Upper lobe of left lung (tissue), 6 donors: ENCODE measurements at places on chromosomes 4 and X. TPM values are rescaled to one million over a fixed set of nuclear protein-coding genes. Genes with fewer than 3 reads are reported as not detected.

DNA sequence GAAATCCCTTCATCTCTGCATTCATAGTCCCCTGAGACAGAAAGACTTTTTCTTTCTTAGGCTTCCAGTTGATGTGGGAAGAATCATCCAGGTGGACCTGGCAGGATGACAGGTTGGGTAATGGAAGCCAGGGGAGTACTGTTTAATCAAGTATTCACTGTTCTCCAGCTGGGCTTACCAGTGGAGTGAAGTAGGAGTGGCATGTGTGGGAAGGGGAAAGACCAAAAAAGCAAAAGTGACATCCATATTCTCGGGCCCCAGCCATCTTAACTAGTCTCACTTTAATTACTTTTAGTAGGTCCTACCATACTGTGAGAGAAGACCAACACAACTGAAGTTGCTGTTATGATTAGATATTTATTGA lies 18.5 kb downstream of the VSIG4 start:
- DNase-seq, result no peak

- no peak for DNase-seq
Measured at GRCh38 chrX:153209347-153209746, 30.3 kb downstream of the MAGEA1 start.

- no peak for DNase-seq
Measured at GRCh38 chr4:179399054-179399782, 1957.0 kb upstream of the AGA start.

DNA sequence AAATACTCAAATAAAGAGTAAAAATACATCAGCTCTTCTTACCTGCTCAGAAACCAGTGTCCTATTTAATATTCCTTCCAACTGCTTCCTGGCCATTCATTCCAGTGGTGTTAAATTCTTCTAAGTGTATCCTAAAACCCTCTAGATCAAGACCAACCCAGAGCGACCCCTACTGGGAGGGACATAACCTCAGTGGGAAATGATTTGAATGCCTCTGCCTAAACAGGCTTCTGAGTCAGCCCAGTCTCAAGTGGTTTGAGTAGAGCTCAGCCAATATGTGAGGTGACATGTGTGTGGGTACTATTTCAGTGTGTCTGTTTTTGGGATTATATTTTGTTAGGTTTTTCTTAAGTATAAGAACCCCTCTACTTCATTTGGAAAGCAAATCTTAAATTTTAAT lies 133.6 kb upstream of the ARHGEF9 start:
- DNase-seq, result no peak

DNA sequence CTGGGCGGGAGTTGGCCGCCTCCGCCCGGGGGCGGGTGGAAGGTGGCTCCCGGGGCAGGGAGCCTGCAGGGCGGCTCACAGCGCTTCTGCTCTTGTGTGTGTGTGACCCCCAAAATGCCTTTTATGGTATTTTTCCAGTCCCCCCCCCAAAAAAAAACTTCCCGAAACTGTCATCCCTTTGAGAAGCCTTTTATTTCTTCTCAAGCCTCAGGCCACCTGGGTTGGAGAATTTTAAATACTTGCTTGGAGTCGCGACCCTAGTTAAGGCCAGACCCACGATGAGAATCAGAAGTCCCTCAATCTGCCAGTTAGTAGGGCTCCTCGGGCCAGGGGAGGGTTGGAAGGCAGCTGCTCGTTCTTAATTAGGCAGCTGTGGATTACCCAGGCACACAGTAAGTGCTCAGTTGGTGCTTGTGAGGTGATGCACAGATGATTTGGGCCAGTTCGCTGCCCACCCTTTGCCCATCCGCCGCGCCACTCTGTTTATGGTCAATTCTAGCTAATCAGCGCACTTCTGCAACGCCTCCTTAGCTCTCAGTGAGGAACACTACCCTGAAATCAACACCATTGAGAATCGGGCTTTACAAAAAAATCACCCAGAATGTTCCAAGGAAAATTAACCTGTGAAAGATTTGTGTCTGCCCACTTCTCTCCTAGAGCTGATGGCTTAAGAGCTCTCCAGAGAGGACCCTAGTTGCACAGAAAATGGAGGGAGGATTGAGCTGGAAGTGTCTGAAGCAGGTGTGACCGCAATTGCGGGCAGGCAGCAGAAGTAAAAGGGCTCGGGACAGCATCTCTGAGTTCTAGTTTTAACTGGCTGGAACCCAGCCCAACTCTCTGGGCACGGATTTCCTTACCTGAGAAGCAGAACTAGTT lies 648 bp upstream of the SCD5 start:
- DNase-seq, result no peak

DNA sequence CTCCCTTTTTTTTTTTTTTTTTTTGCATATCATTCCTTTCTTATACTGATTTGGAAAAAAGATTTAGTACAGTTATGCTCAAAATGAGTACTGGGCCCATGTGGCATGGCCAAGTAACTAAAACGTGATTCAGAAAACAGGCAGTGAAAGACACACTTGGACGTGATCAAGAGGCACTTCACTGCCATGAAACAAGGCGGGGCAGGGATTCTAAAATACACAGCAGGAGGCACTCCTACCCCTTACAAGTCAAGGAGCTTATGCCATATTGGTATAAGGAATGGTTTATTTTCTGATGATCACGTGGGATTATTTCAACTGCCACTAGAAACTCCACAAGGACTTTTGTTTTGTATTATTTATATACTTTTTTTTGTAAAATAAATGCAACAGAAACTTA lies 72.0 kb downstream of the CHST7 start:
- DNase-seq, result no peak

DNA sequence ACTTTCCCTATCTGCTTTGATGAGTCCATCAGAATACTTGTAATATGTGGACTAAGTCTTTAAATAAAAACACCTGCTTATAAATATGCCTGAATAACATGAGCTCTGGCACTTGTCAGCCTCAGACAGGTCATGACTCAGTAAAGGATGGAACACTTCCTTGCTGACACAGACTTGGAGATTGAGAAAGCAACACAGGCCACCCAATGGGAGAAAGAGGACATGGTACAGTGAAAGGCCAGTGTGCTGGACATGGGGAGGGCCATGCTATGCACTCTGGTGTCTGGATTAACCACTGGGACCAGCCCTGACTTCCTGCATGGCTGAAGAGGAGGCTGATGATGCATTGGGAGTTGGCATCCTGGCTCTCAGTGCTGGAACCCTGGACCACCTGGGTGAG lies 149.5 kb downstream of the DHRSX start:
- no peak for DNase-seq

- DNase-seq, result peak; percentile 51
Measured at GRCh38 chr4:155667568-155668511, 1.2 kb downstream of the GUCY1A1 start.

Gene TMPRSS11D
- total RNA-seq, result not detected

Gene FAM47A
- not detected for total RNA-seq
